ENCODE measurements at places on chromosomes 16 and 17. TPM values are rescaled to one million over a fixed set of nuclear protein-coding genes. Genes with fewer than 3 reads are reported as not detected.

- no peak for DNase-seq
These were observed 36.2 kb downstream of the C16orf82 start for GRCh38 chr16:27102701-27103575.

DNA sequence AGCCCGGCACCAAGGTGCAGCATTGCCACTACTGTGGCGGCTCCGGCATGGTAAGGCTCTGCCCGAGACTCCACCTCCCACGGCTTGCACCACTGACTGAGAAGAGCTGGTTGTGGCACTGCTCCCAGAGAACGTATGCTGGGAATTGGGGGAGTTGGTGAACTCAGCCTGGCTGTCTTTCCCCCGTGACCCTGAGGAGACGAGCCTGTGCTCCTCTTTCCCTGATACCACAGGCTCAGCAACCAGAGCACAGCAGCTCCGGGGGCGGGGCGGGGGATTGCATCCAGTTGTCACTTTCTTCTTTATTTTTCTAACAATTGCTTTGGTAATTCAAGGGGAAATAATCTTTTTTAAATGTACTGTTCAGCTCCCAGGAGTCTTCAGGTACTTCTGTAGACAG lies 16.7 kb downstream of the DNAJA3 start:
- DNase-seq, result no peak

GRCh38 chr16:48280546-48280945 lies 33.2 kb upstream of the ABCC11 start:
- DNase-seq, result no peak

- peak; percentile 54 for DNase-seq
These were observed 169.4 kb downstream of the FOXL1 start for GRCh38 chr16:86747761-86748160.

GRCh38 chr16:68270353-68270752 lies 6.0 kb downstream of the SLC7A6 start:
- no peak for DNase-seq

DNA sequence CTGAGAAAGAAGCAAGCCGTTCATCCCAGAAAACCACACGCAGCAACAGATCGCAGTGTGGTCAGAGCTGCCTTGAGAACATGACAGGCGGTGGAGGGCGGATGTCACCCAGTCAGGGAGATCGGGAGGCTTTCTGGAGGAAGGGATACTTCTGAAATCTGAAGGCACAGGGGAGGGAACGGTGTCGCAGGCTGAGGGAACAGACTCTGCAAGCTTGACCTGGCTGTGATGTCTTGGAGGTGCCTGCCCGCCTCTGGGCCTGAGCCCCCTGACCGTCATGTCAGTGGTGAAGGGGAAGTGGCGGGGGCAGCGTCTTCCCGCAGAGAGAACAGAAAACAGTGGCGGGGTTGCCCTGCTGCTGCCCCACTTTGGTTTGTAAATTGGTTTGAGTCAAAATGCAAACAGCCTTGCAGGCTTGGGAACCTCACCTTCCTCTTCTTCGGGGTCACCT lies 8.1 kb upstream of the ATP2A3 start:
- no peak for DNase-seq

DNA sequence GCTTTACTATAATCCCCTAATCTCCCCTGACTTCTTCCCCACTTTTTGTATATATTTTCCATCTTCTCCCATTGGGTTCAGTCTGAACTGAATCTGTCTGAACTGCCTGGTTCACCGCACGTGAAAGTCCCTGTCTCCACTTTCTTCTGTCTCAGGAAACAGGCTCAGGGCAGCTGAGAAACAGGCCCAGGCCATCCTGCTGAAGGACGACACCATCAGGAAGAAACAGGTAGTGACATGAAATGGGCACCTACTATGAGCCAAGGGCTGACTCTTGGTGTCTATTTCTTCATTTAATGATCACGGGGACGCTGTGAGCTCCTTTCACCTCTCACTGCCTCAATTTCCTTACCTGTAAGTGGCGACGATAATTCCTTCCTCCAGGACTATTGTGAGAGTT lies 90.5 kb upstream of the HSBP1 start:
- no peak for DNase-seq

DNA sequence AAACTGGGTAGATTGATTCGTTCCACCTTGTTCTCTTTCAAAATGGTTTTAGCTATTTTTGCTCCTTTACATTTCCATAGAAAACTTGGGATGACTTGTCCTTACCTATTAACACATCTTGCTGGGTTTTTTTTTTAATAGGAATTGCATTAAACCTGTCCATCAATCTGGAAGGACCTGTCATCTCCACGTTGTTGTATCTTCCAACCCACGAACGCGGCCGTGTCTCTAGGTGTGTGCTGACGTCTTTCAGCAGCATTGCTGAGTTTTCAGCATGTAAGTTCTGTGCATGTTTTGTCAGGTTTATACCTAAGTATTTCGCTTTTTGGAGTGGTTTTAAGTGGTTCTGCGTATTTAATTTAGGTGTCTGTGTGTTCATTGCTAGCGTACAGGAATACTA lies 60.4 kb upstream of the GNG13 start:
- no peak for DNase-seq

DNA sequence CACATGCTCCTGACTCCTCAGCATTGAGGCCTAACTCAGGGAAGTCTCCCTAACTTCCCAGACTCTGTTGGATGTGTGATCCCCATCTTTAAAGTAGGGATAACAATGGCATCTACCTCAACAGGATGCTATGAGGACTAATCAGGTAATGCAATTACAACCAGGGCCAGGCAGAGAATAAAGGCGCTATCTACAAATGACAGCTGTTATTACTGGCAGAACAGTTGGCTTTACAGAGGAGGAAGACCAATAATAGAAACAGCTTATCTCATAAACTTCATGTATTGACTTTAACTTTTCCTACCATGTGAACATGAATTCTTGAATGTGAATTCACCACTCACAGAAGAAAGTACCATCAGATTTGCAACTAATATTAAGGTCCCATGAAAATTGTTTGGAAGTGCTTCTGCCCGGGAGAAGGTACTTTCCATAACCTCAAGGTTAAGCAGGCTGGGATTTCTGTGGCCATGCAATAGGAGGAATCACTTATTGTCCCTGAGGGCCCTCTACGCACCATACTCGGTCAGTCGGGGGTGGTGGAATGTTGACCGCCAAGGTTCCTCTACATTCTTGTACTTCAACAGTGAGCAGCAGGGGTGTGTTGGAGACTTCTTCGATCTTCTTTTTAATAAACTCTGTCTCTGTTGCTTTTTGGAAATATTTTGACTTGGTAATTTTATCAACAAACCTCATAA lies 22.6 kb upstream of the ERN1 start:
- DNase-seq, result no peak

- DNase-seq, result no peak
These were observed 9.5 kb downstream of the RNF213 start for GRCh38 chr17:80270104-80270503.

DNA sequence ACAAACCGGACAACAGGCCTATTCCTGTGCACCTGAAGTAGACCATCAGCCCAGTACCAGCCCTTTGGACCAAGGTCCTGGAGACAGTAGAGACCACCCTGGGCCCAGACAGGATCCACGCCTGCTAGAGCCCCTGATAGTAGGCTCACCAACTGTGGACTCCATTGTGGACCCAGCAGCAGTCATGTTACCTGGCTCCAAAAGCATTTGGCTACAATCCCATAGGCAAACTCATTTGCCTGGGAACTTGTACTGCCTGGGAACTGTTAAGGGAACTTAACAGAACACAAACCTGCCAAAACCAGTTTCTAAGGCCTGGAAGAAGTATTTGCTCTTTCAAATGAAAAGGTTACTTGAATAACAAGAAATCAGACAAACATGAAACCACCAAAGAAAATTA lies 10.0 kb upstream of the ACSM1 start:
- no peak for DNase-seq

DNA sequence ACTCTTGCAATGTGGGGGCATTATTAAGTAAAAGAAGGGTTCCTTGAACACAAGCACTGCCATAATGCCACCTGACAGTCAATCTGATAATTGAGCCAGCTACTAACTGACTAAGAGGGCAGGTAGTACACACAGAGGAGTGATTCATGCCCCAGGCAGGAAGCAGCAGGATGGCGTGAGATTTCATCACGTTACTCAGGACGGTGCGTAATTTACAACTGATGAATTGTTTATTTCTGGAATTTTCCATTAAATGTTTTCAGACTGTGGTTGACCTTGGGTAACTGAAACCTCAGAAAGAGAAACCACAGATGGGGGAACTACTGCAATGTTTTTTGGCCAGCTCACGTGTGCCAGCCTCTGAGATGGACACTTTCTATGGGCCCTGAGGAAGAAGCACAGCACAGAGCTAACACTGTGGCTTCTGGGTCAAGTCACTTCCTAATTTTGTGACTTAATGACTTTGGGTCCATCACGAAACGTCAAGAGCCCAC lies 46.7 kb downstream of the C17orf67 start:
- DNase-seq, result peak; percentile 90

- DNase-seq, result no peak
These were observed 20.3 kb downstream of the HSD11B2 start for GRCh38 chr16:67451061-67451703.

The GPR139 gene
- not detected for total RNA-seq

The ZACN gene
- not detected for total RNA-seq

All from RPMI7951 (cell line).